ENCODE measurements at places on chromosomes 7 and 10.

- DNase-seq: no peak
These were observed 155.4 kb upstream of the SVIL start for GRCh38 chr10:29790207-29790606.

DNA sequence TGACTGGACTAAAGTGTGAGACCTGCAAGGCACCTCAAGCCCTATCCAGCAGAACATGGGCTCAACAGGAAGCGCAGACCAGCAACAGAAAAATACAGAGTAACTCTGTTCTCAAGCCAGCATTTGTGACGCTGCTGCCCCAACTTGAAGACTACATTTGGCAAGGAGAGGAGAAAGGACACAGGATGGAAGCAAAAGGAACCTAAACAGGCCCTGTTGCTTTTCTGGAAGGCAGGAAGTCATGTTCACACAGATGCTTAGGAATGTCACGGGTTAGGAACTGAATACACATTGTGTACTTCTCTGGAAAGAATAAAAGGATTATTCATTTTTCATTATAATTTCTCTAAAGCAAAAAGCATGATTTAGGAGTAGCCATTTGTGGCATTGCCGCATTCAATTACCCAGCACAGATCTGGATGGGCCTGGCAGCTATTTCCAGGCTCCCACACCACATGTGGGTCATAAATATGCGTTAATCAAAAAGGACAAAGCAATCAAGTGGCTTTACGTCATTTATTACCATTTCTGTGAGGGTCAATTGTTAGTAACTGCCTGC lies 19.8 kb upstream of the TOMM7 start:
- DNase-seq: no peak

DNA sequence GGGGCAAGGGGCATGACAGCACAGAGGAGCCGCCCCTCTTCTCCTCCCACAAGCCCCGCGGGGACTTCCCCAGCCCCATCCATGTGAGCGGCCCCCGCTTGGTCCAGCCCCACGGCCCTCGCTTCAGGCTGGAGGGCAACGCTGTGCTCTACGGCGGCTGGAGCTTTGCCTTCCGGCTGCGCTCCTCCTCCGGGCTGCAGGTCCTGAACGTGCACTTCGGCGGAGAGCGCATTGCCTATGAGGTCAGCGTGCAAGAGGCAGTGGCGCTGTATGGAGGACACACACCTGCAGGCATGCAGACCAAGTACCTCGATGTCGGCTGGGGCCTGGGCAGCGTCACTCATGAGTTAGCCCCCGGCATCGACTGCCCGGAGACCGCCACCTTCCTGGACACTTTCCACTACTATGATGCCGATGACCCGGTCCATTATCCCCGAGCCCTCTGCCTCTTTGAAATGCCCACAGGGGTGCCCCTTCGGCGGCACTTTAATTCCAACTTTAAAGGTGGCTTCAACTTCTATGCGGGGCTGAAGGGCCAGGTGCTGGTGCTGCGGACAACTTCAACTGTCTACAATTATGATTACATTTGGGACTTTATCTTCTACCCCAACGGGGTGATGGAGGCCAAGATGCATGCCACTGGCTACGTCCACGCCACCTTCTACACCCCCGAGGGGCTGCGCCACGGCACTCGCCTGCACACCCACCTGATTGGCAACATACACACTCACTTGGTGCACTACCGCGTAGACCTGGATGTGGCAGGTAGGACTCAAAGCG lies 5.1 kb downstream of the AOC1 start:
- DNase-seq: peak; percentile 33

- DNase-seq: no peak
These were observed 83.7 kb downstream of the C10orf105 start for GRCh38 chr10:71635867-71636266.

DNA sequence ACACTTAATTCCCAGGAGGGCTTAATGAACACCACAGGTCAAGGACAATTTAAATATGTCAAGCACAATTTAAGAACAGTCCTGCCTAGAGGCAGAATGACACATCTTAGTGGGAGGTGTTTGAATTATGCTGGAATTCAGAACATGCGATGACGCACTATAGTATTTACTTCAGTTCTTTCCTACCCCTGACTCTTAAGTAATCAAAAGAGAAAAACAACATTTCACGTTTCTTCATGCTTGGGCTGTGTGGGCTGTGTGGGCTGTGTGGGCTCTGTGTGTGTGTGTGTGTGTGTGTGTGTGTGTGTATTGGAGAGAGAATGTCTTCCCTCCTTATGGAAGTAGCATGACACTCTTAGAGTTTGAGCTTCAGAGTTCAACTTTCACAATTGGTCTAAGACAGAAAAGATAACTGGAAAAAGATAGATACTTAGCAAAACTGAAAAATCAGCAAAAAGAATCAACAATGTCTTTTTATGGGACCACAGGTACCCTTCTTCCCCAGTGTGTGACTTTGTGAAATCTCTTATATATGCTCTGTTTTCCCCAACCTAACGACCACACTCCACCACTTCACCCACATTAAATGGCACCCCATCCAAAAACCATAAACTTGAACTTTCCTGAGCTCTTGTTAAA lies 33.7 kb upstream of the CABCOCO1 start:
- no peak for DNase-seq

Data from ureter (tissue), 1 donor.